Caki2 (cell line): ENCODE measurements at places on chromosomes 11 and 22. TPM values are rescaled to one million over a fixed set of nuclear protein-coding genes. Genes with fewer than 3 reads are reported as not detected.

The NPTXR gene
- total RNA-seq, result 6.2 and 6.7 TPM in 2 replicates

The OTOG gene
- total RNA-seq, result not detected in 2 replicates

DNA sequence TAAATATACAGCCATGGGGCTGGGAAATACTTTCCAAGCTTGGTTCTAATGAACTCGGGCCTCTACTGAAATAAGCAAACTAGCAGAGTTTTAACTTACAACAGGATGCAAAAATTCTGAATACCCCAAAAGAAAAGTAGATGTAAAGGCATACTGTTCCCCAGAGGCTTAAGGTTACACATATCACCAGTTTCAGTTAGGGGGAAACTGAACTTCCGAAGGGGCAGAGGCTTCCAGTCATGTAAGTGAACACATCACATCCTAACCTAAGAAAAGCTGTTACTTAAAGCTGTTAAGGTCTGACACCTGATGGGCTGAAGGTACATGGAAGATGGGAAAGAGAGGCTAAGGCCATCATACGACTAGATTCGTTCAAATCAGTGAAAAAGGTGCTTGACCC lies 2.3 kb downstream of the GAB2 start:
- DNase-seq, result no peak

- no peak for DNase-seq
These were observed 451 bp downstream of the FHIP1B start for GRCh38 chr11:6233984-6234386.

The ZBTB16 gene
- not detected in 2 replicates for total RNA-seq

- no peak for DNase-seq
These were observed 234.8 kb downstream of the CASP12 start for GRCh38 chr11:104663190-104664140.

- no peak for DNase-seq
These were observed 165.0 kb downstream of the RCN1 start for GRCh38 chr11:32255841-32256240.

GRCh38 chr11:127470306-127470884 lies 469.8 kb upstream of the KIRREL3 start:
- DNase-seq, result no peak

DNA sequence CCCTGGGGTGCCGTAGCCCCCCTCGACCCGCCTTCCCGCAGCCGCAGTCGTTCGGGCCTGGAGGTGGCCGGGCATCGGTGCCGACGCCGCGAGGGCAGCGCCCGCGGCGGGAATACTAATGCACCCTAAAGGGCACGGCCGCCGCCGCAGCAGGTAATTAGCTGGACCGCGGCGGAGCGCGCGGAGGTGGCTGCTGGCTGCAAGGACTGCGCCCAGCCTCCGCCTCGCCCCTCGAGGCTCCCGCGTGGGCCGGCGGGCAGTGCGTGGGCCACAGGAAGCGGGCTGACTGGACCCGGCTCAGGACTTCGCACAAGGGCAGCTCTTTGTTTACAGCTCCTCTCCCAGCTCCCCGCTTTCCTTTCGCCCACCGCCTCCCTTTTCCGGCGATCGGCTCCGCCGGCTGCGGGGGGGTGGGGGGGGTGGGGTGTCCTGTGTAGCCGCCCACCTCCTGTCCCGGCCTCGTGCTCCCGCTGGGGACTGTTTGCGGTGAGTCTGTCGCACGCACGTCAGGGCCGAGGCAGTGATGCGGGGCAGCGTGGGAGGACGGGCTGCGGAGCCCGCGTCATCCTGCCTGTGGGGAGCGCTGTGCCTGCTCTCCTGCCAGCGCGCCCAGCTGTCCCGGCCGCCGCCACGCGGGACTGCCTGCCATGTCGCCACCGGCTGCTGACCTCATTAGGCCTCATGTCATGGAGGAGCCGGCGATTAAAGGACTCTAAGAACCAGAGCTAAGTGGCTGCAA lies 53.2 kb downstream of the GRIK4 start:
- no peak for DNase-seq

The DSCAML1 gene
- total RNA-seq, result 1.4 and 5.4 TPM in 2 replicates

DNA sequence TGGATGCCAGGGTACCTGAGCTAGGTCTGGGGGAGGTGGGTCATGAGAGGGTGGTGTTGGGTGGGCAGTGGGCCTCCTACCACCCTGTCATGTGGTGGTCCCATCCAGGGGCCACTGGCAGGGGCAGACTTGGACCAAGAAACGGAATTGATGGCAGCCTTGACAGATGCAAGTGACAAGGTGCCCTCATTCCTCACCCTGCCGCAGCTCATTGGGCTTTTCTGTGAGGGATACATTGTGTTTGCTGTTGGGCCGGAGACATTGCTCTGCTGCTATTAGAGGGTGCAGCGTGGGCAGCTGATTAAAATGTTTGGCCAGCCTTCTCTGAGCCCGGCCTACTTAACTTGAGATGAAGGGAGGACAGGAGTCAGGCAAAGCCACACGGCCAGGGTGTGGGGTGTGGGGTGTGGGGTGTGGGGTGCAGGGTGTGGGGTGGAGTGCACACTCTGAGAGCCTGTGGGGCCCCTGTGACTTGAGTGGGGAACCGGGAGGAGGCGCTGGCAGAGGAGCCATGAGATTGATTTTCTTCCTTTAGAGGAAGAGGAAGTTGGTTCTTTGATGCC lies 351.5 kb downstream of the TBC1D22A start:
- no peak for DNase-seq

The RIMBP3C gene
- 0.20 and 3.6 TPM in 2 replicates for total RNA-seq

GRCh38 chr11:28675183-28675582 lies 567.0 kb downstream of the METTL15 start:
- no peak for DNase-seq

The KCNK4 gene
- total RNA-seq, result not detected in 2 replicates

- peak; percentile 96 for DNase-seq
These were observed at the start of gene PSMC3 for GRCh38 chr11:47426062-47426956. TSS of gene PSMC3 (minus strand) at chr11:47426439. CDS start at chr11:47426279, 160 bp downstream.

The MRGPRX3 gene
- total RNA-seq, result not detected in 2 replicates

GRCh38 chr11:127259102-127259501 lies 258.5 kb upstream of the KIRREL3 start:
- DNase-seq, result no peak

GRCh38 chr22:30420347-30421125 lies 5.0 kb upstream of the MTFP1 start:
- peak; percentile 65 for DNase-seq

- DNase-seq, result no peak
These were observed 136.6 kb downstream of the NAV2 start for GRCh38 chr11:19849107-19849789.

The BMAL1 gene
- 7.1 and 11.3 TPM in 2 replicates for total RNA-seq

The P2RX6 gene
- total RNA-seq, result 8.6 and 9.2 TPM in 2 replicates

GRCh38 chr11:70368961-70369360 lies 29.4 kb upstream of the CTTN start:
- DNase-seq, result no peak

The MS4A6E gene
- total RNA-seq, result not detected in 2 replicates

GRCh38 chr11:62103986-62104385 lies 19.8 kb upstream of the INCENP start:
- DNase-seq, result no peak

- DNase-seq, result no peak
These were observed 28.3 kb downstream of the DRD2 start for GRCh38 chr11:113446938-113447337.

DNA sequence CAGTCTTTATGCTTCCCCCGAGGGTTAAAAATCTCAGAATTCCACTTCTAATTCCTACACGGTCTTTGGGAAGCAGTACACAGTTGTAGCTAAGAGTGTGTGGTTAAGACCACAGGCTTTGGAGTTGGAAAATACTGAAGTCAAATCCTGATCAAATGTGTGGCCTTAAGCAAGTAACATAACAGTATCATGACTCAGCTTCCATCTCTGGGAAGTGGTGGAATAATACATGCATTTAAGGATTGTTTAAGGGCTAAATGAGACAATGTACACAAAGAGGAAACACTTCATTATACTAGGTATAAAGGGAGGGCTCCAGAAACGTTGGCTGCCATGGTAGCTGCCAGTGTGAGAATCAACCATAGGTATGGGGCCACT lies 71.5 kb downstream of the FAT3 start:
- DNase-seq, result no peak

DNA sequence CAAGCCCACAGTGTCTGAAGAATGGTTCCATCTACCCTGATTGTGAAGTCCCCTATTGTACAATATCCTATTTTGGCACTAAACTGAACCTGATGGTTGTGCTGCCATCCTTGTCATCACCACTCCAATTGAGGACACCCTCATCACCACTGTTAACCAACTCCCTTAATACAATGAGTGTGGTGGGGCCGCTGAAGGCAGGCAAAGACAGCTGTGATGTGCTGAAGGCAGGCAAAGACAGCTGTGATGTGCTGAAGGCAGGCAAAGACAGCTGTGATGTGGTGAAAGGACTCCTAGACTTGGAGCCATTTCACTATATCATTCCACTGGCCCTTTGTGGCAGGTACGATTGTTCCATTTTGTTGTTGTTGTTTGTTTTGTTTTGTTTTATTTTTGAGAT lies 481.6 kb downstream of the SOX6 start:
- no peak for DNase-seq

The NAV2 gene
- 6.9 and 32.9 TPM in 2 replicates for total RNA-seq

The FAM83F gene
- total RNA-seq, result not detected in 2 replicates

DNA sequence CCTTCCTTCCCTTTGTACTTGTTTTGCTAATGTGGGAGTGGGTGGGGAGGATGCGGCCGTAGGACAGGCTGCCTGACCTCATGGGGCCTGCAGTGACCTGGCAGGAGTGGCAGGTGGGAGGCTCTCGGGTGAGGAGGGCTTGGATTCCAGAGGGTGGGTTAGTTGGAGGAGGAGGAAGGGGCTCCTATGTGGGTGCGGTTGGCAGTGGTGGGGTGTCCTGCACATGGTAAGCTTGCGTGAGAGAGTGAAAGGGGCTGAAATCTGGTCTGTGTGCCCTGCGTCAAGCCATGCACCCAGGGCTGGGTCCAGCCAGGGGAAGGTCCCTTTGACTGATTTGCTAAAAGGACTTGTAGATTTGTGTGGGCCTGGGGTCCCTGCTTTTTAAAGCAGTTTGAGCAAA lies 90.7 kb upstream of the OR4B1 start:
- no peak for DNase-seq

- peak; percentile 76 for DNase-seq
These were observed 6.4 kb upstream of the ME3 start for GRCh38 chr11:86678823-86679222.

- DNase-seq, result no peak
These were observed 5.3 kb downstream of the CCDC157 start for GRCh38 chr22:30361916-30362650.

GRCh38 chr22:23829845-23830372 lies 8.9 kb downstream of the DERL3 start:
- DNase-seq, result no peak

DNA sequence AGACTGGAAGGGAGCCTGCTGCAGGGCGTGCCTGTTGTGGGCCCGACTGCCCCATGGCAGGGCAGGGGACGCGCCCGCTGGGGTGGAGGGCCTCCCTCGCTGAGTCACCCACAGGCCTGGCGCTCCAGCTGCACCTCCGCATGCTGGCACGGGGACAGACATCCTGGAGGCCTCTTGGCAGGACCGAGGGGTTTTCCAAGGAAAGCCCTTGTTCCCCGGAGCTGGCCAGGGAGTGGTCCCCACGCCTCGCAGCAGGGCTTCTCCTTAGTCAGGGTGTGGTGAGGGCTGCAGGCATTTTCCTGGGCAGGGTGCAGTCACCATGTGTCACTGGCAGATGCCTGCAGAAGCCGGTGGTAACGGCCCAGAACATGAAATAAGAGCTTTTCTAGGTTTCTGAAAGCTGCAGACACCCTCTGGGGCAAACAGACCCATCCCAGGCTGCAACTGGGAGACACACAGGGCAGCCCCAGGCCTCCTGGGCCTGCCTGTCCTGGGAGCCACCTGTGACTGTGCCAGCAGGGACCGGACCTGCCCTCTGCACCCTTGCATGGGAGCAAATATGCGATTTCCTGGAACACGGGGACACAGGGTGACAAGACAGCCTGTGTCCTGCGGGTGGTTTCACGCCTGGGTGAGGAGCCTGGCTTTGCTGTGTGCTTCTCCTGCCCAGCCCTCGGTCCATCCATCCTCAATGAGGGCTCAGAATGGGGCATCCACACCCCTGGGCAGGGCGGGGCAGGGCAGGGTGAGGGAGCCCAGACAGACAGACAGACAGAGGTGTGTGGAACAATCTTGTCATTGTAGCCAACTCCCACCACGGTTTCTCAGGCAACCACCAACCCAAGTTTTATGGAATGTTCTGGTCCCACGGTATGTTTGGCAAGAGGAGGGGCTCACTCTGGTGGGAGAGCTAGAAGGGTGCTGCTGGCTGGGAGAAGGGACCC lies 43.2 kb upstream of the FADD start:
- DNase-seq, result peak; percentile 87

DNA sequence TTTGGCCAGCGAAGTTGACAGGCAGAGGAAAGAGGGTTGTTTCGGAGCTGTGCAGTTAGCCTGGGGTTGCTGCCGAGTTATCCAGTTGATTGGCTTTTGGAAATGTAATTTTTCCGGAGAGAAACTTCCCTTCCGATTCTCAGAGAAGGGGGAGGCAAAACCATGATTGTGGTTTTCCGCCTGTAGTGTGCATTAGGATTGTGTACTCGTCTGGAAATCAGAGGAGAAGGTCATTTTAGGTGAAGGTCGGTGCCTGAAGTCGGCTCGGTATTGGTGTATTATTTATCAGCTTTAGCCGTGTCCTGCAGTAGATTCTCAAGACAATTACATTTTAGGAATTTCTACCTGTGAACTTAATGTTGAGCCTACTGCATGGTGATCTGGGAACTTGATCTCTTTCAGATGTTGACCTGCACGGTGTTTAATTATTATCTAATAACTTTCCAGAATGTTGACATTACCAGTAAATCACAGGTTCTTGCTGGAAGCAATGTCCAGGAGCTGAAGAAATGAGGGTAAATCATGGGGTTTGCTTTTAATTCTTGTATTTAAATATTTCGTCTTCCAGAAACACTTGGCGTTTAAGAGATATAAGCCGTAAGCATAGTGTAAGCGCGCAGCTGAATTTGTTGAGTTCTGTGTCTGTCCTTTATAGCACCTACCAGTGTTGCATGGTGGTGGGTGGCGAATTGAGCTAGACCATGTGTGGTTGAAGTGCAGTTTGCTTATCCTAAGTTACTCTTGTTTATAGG lies 1.3 kb downstream of the ARHGEF12 start:
- peak; percentile 41 for DNase-seq

DNA sequence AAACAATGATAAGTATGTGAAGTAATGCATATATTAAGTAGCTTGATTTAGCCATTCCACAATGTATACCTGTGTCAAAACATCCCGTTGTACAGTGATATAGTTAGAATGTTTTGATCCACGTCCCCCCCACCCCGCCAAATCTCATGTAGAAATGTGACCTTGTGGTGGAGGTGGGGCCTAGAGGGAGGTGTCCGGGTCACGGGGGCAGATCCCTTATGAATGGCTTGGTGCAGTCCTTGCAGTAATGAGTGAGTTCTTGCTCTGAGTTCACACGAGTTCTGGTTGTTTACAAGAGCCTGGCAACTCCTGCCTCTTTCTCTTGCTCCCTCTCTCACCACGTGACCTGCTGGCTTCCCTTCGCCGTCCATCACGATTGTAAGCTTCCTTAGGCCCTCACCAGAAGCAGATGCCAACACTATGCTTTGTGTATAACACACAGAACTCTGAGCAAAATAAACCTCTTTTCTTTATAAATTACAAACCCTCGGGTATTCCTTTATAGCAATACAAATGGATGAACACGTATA lies 41.6 kb downstream of the FANCF start:
- no peak for DNase-seq

DNA sequence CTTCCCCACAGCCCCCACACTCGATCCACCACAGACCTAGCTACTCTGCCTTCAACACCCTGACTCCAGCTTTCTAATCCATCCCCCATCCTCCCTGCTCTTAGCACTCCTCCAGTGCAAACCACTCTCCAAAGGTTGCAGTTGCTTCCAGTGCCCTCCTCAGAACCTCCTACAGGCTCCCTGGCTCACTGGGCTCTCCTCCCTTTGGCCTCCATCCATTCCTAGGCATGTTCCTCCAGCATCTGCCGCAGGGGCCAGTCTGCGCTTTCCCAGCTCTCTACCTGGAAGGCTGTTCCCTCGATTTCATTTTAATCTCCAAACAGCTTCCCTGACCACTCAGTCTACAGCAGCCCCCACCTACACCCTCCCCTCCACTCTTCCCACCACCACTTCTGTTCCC lies 133.8 kb downstream of the SPATA19 start:
- DNase-seq, result no peak
